ENCODE measurements at places on chromosomes 1 and 21.
A peak's percentile ranks its signal among the peaks of the same experiment; 100 is the strongest.

DNA sequence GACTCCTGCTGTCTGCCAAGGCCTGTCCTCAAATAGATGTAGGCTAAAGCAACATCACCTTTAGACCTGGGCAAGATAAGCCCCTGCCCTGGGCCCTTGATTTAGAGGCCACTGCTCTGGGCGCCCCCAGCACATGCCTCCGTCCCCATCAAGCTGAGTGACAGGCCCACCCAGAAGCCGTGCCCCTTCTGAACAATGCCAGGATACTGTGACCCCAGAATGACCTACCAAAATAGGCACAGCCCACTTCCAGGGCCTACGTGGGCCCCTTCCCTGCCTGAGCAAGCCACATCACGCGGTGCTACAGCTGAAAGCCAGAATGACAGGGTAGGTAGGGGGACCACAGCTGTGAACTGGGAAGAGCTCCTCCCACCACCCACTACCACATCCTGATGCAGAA is 24.7 kb upstream of the BECN2 start:
- DNase-seq, result no peak

- no peak for DNase-seq
Observed at GRCh38 chr1:60063561-60063960, 10.0 kb downstream of the C1orf87 start.

DNA sequence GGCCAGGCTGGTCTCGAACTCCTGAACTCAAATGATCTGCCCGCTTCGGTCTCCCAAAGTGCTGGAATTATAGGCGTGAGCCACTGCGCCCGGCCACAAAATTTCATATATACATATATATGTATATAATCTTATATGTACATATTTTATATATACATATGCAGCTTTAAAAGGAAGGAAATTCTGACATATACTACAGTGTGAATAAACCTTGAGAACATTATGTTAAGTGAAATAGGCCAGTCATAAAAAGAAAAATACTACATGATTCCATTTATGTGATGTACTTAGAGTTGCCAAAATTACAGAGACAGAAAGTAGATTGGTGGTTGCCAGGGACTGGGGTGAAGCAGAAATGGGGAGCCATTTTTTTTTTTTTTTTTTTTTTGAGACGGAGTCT is 63.2 kb downstream of the NUP210L start:
- no peak for DNase-seq

GRCh38 chr1:205261946-205262691 is 34.4 kb downstream of the TMCC2 start:
- peak; percentile 70 for DNase-seq

DNA sequence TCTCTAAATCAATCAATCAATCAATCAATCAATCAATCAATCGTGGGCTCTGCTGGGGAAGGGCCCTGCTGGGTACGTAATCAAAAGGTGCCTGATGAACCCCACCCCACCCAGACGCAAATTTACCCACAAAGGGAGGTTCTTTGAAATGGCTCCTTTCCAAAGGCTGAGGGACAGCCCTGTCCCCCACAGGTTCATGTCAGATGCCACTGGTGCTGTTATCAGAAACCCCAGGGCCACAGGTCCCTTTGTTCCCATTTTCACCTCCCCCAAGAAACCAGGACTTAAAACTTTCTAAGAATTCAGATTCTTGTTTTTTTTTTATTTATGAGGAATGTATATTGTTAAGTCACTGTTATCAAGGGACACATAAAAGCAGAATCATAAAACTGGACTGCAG is 14.2 kb downstream of the CHRNB2 start:
- DNase-seq, result no peak

DNA sequence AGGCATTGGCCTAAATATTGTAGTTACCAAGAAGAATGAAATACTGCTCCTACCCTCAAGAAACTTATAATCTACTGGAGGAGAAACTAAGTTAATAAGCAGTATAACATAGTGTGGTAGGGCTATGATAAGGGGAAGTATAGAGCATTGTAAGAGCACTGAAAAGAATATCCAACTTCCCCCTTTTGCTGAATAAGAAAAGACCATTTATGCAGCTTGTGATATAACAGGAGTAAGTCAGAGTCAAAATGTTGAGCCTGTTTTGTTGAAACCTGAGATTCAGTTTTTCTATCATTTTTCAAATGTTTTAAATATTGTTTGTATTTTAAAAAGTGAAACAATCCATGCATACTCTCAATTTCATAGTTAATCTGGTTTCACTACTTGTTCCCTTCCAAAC is 48.3 kb upstream of the FCRL4 start:
- no peak for DNase-seq

DNA sequence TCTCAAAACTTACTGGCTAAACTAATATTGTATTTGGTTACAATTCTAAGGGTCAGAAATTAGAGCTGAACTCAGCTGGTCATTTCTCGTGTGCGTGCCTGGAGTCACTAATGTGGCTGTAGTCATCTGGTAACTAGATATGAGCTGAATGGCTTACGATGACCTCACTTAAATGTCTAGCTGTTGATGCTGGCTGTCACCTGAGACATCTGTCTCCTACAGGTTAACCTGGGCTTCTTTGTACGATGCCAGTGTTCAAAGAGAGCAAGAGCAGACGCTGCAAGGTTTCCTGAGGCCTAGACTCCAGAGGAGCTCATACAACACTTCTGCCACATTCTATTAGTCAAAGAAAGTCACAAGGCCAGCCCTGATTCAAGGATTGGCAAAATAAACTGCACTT is 17.1 kb upstream of the ALG6 start:
- DNase-seq, result no peak

DNA sequence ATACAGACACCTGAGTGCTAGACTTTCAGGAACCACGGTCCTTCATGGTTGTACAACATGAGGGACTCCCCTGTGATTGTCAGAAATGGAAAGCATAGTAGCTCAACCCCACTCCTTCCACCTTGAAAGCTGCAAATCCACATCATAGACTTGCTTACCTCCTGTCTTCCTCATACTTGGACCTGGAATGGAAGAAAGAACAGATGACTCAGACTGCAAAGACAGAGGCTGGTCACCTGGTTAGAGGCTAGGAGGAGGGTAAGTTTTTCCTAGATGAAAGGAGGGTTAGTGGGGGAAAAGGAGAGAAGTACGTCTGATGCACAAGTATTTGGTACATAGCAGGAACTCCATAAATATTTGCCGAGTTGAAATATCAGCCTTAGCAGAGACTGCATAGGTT is 37.2 kb downstream of the LRRC71 start:
- no peak for DNase-seq

- DNase-seq, result no peak
Observed at GRCh38 chr1:45678489-45678888, 7.8 kb downstream of the GPBP1L1 start.

DNA sequence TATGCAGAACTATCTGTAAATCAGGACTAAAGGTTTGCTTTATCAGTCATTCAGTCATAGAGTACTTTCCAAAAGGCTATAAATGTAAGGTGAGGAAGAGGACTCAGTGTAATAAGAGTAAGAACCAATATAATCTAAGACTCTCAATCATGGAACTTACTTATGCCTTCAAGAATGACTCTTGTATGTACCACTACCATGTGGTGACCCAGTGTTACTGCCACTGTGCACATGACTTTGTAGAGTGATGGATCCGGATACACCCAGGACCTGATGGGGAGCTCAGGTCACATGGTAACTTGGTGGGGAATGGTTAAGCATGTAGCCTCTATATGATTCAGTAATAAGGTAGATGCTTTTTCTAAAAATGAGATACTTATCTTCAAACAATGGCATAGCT is 2099.8 kb downstream of the MRPL39 start:
- DNase-seq, result no peak
